ENCODE measurements at places on chromosomes 2 and 18.

GRCh38 chr2:127048618-127048935, 58.4 kb downstream of the BIN1 start:
- DNase-seq = no peak

DNA sequence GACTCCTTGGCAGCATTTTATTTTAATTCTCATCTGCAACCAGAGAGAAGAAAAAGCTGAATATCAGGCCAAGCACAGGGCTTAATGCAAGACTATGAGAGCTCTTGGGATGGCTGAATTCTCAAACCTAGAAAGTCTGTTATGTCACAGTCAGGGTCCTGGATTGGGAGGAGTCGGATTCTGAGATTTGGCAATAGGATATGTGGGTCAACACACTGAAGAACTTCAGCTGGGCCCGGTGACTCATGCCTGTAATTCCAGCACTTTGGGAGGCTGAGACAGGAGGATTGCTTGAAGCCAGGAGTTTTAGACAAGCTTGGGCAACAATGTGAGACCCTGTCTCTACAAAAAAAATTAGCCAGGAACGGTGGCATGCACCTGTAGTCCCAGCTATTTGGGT, 102.4 kb downstream of the COL3A1 start:
- no peak for DNase-seq

DNA sequence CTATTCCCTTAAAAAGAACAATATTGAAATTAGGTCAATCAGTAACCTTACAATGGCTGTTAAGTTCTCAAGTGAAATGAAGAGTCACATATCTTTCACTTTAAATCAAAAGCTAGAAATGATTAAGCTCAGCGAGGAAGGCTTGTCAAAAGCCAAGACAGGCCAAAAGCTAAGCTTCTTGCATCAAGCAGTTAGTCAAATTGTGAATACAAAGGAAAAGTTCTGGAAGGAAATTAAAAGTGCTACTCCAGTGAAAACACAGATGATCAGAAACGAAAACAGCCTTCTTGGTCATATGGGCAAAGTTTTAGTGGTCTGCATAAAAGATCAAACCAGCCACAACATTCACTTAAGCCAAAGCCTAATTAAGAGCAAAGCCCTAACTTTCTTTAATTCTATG, 402.6 kb upstream of the ZEB2 start:
- no peak for DNase-seq

DNA sequence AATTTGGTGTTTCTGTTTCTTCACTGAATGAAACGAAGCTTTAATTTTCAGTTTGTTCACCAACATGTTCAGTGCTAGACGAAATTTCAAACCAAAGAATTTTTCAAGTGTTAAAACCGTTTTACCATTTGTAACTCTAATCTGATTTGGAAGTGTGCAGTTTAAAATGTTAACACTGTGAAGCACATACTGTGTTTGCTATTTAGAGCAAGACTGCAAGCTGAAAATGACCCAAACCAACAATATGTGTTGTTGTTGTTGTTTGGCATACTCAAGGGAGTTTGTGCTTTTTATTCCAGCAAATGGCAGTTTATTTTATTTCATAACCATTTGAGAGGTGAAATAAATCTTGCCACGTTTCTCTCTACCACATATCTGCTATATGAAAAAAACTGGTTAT, 128.4 kb upstream of the CDH7 start:
- no peak for DNase-seq

DNA sequence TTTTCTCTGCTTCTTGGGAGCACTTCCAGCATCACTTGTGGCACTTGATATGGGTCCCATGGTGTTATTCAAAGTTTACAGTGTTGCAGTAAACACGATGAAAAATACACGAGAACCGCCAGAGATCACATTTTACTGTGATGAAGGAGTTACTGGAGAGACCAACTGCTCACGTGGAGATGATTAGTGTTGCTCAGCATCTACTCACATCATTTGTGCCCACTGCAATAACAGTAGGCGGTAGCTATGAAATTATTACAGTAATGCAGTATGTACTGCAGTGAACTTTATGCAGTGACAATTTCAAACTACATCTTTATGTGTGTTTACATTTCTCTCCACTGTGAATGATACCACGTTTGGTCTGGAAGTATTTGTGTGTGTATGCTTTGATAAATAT, 93.5 kb downstream of the SLC4A3 start:
- no peak for DNase-seq

DNA sequence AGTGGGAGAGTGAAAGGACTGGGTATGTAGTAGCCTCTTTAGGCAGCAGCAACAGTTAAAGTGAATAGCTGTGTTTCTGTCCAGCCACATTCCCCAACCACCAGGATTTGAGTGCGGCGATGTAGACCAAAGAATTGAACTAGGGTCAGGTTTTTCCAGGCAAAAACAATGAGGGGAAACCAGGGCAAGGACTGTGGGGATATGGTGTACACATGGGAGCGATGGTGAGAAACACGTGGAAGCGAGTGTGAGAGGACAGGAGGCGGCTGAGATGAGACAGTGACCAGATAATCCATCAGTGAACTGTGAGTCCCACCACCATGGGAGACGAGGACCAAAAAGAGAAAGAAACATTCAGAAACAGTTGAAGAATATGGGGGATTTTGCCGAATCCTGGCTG, 409.5 kb downstream of the TSN start:
- peak; percentile 85 for DNase-seq

- no peak for DNase-seq
These were observed 5.1 kb downstream of the RHOB start for GRCh38 chr2:20451761-20452499.

GRCh38 chr2:38066421-38067115, 9.4 kb downstream of the CYP1B1 start:
- DNase-seq = no peak

DNA sequence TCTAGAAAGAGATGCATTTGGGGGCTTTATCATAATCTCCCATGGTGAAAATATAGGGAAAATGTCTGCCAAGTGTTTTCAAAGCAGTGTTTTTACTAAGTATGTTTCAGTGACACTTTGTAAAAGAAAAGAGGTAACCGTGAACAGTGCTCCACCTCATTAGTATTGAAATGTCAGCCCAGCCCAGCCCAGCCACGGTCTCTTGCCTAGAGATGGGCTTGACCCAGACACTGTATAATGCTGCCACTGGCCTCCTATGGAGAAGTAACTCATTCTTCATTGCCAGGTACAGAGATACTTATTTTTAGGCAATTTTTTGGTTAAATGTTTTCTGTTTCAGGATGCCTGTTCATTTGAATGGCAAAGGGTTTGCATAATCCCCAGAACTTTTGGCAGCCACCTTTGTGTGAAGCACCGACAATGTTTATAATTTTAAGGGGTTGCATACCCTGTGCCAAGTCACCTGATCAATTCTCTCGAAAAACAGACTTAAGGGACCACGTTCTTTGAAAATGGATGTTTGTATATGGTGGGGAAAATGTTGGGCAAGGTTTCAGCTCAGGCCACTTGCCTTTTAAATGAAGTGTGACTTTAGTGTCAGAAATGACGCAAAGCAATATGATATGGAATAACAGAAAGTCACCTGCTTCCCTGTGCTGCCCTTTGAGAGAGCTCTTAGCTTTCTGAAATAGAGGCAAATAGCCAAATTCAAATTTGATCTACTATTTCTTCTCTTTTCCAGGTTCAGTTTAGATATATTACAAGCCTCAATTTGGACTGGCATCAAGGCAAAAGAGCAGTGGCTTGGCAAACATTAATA, 314.5 kb upstream of the RGPD4 start:
- no peak for DNase-seq

GRCh38 chr2:236663287-236664101, 93.9 kb downstream of the ACKR3 start:
- no peak for DNase-seq

DNA sequence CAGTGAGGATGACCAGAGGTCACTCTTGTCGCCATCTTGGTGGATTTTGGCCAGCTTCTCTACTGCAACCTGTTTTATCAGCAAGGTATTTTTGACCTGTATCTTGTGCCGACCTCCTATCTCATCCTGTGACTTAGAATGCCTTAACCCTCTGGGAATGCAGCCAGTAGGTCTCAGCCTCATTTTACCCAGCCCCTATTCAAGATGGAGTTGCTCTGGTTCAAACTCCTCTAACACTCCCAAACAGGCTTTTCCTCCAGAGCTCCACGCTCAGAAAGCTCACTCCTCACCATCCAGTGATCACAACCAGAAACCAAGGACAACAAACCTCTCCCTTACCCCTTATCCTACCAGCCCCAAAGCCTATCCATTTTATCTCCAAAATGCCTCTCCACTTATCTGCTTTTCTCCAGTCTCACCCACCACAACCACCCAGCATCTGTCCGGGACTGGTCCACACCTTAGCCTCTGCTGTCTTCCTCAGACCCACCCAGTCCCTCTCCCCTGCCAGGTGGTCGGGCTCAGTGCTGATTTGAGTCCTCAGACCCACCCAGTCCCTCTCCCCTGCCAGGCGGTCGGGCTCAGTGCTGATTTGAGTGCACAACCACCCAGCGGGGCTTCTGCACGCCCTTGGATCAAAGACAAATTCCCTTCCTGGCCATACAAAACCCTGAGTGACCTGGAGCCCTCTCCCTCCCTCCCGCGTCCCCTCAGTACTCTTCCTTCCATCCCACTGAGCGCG, 11.7 kb upstream of the SMAD7 start:
- DNase-seq = no peak

DNA sequence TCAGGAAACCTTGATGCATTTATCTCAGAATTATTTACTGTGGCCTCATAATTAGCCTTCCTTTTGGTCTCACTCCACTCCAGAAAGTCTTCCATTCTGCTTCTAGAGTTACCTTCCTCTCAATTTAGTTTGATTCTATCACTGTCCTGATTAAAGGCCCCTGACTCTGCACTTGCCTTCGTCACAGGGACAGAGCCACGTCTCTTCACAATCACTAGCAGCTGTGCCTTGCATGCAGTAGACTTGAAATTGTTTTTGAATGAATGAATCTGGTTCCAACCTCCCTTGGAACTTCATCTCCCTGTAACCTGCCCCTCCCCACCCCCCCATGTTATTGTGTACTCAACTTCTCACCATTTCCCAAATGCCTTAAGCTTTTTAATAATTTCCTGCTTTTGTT, 52.4 kb downstream of the OSBPL6 start:
- no peak for DNase-seq

DNA sequence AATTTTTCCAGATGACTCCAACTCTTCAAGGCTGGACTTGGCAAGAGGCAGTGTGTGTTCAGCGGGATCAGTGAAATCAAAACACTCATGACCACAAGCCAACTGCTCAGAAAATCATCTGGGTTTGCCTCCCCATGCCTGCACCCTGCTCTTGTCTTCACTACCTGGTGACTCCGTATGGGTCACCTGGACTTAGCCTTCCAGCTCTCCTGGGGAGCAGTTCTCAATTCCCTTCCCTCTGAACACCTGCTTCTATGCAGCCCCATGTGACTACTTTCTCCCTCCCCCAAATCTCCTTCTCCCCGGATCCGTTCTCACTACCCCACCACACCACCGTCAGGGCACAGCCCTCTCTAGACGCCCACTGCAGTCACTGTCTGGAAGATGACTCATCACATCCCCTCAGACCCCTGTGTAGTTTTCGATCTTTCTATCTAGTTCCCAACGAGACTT, 130.2 kb upstream of the ID2 start:
- DNase-seq = no peak

GRCh38 chr2:182818925-182819324, 47.5 kb downstream of the FRZB start:
- no peak for DNase-seq

DNA sequence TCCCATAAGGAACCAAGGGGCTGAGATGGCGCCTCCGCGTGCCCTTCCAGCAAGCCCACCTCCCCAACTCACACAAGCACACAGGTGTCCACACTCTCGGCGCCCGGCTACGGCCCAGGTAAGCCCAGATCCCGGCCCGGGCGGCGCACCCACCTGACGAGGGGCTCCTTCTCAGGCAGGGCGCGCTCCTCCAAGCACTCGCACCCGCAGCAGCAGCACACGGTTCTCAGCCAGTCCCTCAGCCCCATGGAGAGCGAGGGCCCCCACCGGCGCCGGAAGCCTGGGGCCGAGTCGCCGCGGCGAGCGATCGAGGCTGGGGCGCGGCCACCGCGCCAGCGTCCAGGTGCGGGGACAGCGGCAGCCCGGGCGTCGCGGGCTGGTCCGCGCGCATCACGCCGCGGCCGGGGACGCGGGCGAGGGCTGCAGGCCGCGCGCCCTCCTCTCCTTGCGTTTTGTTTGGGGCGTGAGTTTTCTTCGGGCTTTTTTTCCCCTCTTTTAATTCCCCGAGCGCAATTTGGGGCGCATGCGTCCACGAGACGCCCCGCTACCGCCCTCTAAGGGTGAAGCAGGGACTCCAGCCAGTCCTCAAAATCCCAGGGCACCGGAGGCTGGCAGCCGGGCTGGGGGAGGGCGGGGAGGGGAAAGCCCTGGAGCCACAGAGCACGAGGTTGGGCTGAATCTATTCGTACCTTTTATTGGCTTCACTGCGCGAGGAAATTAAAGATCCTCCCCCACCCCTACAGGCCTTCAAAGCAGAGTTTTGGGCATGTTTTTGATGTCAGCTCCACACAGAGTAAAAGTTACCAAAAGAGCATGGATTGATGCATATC, at the start of gene MREG:
TSS of gene MREG (minus strand) at position 472 of the 830 bp plus-strand sequence. CDS start at position 248, 224 bp downstream.
- peak; percentile 75 for DNase-seq

DNA sequence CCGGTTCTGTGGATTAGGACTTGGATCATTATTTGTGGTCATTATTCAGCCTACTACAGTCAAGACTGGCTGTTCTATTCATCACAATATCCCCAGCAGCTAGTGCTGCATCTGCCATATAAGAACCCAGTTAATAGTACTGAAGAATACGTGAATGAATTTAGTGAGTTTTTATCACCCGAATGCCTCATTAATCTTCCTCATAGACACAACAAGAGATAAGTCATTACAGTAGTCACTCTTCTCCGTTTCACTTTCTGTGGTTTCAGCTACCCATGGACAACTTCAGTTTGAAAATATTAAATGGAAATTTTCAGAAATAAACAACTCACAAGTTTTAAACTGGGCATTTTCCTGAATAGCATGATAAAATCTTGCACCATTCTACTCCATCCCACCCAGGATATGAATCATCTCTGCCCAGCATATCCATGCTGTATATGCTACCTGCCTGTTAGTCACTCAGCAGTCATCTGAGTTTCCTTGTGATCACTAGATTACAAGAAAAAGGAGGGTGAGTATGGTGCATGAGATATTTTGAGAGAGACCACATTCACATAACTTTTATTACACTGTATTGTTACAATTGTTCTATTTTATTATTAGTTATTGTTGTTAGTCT, 363.7 kb upstream of the CHAC2 start:
- no peak for DNase-seq

GRCh38 chr2:160826496-160826895, 332.9 kb upstream of the RBMS1 start:
- DNase-seq = no peak
